ENCODE measurements at places on chromosomes 5 and 9.

- no peak for DNase-seq
Observed at GRCh38 chr9:125904155-125904851, 157.1 kb downstream of the PBX3 start.

DNA sequence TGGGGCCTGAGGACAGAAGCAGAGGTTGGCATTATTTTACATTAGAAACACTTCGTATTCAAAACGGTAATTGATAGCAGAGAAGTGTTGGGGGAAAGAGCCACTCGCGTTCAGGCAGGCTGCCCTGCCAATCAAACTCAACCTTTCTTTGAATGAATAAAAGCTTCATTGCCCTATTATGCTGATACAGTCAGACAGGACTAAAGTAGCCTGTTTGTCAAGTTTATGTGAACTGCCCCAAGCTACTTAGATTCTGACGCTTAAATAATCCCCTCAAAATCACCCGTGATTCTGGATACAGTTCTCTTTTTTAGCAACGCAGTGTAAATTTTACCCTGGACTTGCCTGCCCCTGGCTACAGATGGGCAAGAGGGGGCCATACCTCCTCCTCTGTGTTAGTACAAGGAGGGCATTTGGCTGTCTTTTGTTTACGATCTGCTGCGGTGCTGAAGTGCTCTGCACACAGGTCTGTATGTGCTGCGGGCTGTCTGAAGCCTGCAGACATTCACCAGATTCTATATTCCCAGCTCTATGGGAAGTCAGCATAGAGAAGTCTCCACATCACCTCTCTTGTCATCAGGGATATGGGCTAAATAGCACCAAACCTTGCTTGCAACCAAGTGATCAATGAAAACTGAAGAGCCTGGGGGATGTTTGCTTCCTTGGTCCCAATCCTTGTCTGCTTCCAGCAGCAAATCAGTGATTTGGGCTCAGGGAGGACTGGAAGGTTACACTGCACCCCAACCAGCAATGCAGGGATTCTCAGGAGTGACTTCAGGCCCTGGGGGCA lies 218.4 kb downstream of the EBF1 start:
- DNase-seq, result no peak

- no peak for DNase-seq
Observed at GRCh38 chr9:125805057-125805456, 57.9 kb downstream of the PBX3 start.

- DNase-seq, result no peak
Observed at GRCh38 chr5:22722056-22722455, 131.1 kb downstream of the CDH12 start.

- DNase-seq, result no peak
Observed at GRCh38 chr5:116944183-116944582, 369.6 kb upstream of the SEMA6A start.

DNA sequence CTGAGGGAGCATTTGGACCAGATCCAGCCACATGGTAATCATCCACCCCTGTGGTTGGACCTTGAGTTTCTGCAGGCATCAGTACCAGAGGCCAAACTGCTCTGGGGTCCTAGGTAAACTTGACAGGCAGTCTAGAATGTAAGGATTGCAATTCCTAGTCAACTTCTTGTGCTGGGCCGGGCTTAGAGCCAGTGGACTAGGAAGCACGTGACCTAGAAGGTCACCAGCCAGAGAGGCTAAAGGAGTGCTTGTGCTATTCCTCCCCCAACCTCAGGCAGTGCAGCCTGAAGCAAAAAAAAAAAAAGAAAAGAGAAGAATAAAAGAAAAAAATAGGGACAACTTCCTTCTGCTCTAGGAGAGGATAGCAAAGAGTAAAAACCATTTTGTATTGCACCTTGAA lies 406.2 kb upstream of the FTMT start:
- no peak for DNase-seq

DNA sequence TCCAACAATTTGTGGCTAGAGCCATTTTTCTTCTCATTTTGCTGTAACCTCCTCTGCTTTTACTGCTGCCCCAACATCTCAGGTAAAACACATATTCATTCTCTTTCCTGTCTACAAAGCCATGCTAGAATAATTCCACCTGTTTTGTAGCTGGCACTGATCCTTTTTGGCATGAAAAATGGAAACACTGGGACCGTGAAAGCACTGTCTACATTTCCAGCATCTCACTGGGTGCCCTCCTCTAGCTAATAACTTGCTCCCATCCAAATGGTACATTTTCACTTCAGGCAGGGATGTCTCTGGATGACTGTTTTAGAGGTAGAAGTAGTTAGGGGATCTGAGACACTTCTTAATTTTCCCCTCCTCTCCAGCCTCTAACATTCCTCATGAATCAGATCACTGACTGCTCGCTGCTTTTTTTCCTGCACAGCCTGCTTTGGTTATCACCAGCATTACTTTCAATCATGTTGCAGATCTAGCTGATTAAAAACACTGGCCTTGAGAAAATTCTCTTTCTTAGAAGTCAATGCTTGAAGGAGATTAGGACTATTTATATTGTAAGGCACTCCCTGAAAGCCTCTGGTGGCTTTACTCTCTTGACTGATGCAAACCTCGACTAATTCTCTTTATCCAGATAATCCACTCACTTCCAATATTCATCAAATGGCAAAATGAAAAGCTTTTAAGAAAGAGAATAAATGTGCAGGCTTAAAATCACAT lies 1312.6 kb upstream of the DMAC1 start:
- DNase-seq, result no peak

GRCh38 chr9:124332361-124333202 lies 74.8 kb downstream of the NEK6 start:
- no peak for DNase-seq

DNA sequence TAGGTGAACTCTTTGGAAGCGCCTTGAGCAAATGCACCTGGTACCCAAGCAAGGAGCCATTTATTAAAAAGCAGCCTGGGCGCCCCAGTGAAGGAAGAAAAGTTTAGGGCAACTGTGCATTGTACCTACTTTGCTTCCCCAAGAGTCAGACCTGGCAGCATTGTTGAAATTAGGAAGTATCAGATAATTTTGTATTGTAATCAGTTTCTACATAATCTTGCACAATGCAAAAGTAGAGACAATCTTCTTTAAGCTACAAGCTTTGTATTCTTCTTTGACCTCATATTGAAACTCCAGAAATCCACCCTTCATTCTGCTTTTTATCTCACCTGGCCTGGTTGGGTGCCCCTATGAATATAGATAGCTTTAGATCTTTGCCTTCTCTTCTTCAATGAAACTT lies 490.8 kb downstream of the RASEF start:
- DNase-seq, result no peak

GRCh38 chr5:177389241-177390169 lies 5.3 kb downstream of the SLC34A1 start:
- no peak for DNase-seq

GRCh38 chr5:133799571-133800237 lies 168.7 kb downstream of the C5orf15 start:
- no peak for DNase-seq

- no peak for DNase-seq
Observed at GRCh38 chr9:9997585-9997984, 615.2 kb downstream of the PTPRD start.

- DNase-seq, result no peak
Observed at GRCh38 chr9:133967024-133967741, 24.9 kb downstream of the VAV2 start.

- no peak for DNase-seq
Observed at GRCh38 chr5:54378707-54379106, 68.3 kb upstream of the ARL15 start.

All from progenitor cell of endocrine pancreas (in vitro differentiated cells).